NCI-H446 treated with DMSO at 0.1 percent for 48 hours (cell line): ENCODE measurements at places on chromosomes 2 and 18.

- DNase-seq = no peak
Measured at GRCh38 chr2:232310696-232311095, 67.9 kb upstream of the ALPP start.

DNA sequence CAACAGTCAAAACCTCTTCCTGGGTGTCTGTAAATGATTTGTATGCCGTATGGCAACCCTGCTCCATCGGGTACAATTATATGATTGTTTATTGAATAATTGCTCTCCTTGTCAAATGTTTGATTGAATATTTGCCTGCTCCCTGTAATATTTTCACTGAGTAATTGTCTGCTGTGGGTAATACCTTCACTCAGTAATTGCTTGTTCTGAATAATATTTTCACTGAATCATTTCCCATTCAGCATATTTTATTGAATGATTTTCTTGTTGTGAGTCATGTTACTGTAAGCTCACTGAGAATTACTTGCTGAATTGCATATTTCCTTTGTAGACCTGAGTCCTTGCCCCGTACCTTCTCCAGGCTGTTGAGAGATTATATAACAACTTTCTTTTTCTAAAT, 535.2 kb downstream of the METTL4 start:
- no peak for DNase-seq

DNA sequence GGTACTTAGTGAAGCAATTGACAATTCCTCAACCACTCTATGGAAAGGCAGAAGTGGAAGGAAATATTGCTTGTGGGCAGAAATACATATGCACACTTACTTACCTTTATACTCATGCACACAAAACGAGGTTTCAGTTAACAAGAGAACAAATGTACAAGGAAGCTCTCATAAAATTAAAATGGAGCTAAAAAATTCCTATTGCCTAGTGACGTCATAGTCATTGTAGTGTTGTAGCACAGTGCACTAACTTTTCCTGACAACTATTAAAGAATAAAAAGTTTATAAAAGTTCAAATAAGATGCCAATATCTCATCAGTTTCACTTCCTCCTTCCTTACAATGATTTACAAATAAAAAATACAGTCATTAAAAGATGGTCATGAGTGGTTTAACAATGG, 1161.9 kb upstream of the NRXN1 start:
- no peak for DNase-seq

DNA sequence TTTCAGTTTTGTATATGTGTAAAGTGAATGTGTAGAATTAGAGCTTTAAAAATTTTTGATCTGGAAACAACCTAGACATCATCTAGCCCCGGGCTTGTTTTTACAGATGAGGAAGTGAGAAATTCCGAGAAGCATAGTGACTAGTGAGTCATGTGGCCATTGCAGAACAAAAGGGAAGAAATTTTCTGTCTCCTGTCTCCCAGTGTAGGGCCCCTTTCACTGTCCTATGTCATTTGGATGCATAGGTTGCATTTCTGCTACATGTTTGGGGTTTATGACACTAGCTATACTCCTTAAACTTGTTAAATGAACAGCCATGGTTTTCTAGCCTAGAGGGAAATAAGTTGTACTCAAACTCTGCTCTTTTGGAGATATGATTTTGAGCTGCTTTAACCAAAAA, 84.6 kb downstream of the PLCL1 start:
- no peak for DNase-seq

- no peak for DNase-seq
Measured at GRCh38 chr2:23694058-23695045, 232.6 kb downstream of the ATAD2B start.

- DNase-seq = no peak
Measured at GRCh38 chr18:32040936-32041335, 22.3 kb downstream of the RNF125 start.

DNA sequence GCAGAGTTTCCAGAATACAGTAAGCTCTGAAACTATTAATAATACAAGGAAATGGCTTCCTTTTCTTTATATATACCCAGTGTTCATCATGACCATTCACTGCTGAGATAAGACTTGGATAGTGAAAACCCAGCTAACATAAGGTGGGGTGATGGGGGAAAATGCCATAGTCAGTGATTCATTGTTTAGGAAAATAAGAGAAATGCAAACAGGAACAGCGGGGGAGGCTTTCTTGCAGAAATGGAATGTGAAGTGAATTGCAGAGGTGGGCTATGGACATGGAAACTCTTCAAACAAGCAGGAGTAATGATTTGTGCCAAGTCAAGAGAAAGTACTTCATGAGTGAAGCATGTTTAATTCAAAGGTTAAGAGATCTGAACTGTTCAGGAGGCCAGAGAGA, 519.4 kb downstream of the TDRD15 start:
- no peak for DNase-seq

DNA sequence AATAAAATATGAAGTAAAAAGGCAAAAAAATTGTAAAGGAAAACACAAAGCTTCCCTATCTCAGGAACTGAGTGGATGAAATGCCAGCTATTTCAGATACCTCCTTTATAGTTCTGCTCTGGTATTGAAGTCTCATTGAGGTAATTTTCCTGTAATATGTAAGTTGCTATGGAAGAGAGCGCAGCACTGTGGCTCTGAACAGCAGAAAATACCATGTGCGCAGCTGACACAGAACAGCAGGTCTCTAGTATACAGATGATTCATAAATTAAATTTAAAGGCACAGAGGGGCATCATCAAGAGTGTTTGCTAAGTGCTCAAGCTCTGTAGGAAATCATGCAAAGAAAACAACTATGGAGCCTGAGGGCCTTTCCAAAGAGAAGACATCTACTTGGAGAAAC, 315.3 kb upstream of the CDH7 start:
- DNase-seq = peak; percentile 51

DNA sequence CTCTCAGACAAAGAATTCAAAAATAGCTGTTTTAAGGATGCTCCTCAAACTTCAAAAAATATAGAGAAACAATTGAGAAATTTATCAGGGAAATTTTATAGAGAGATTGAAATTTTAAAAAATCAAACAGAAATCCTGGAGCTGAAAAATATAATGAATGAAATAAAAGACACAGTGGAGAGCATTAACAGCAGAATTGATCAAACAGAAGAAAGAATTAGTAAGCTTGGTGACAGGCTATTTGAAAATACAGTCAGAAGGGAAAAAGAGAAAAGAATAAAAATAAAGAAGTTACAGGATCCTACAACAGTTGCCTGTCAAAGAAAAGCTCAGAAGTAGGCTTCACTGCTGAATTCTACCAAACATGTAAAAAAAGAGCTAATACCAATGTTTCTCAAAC, 293.8 kb upstream of the VWC2L start:
- DNase-seq = no peak

DNA sequence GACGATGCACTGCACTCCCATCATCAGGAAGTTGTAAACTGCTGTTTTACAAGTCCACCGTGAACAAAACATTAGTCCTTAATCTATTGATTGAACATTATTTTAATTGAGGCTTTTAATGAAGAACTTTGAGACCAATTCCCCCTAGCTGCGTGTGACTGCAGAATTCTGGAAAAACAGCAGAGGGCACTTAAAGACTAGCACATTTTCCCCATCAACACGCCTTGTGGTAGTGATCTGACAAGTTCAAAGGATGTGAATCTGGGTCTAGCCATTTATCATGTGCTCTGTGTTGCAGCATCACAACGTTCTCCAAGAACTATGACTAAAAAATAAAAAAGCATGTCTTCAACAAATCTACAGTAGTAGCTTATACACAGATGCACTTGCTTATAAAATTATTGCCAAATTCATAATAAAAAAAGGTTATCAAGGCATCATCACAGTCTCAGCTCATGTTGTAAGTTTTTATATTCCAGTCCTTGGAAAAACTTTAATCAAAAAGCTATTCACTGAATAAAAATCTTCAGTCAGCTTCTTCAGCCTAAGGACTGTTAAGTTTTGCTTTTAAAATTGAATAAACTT, 35.8 kb downstream of the SKOR2 start:
- no peak for DNase-seq

DNA sequence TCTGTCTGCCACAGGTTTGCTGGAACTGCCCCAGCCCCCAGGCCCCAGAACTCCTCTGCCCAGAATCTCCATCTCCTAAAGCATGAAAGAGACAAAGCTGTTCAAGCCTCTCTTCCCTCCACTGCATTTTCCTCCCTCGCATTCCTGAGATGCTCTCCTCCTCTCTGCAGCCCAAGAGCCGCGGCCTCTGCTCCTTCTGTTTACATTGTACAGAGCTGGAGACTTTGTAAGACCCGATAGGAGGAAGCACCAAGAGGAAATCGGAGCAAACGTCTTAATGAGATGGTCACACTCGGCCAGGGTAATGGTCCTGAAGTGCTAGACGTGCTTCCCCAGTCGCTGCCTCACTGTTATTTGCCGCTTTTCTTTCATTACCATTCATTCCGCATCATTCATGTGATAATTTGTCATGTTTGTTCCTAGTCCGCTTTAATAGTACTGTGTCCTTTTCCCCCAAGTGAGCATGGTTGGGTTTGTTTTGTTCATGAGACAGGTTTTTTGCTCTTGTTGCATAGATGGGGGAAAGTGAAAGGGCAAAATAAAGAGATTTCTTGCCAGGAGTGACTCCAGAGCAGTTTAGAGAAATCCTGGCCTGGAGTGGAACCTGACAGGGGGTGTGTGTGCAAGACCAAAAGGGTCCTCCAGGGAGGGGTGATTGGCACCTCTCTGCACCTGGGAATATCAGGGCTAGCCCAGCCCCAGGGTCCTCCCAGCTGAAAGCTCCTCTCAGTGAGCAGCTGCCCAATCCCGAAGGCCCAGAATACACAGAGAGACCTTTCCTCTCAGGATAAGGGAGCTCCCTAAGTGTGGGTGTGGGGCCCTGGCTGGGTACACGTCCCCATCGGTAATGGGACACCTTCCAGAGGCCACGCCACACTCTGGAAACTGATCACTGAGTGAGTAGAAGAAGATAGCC, 44.9 kb upstream of the ID2 start:
- DNase-seq = no peak

GRCh38 chr18:13211534-13211933, 7.0 kb upstream of the LDLRAD4 start:
- DNase-seq = no peak

GRCh38 chr2:187541086-187542085, 12.8 kb downstream of the TFPI start:
- no peak for DNase-seq

DNA sequence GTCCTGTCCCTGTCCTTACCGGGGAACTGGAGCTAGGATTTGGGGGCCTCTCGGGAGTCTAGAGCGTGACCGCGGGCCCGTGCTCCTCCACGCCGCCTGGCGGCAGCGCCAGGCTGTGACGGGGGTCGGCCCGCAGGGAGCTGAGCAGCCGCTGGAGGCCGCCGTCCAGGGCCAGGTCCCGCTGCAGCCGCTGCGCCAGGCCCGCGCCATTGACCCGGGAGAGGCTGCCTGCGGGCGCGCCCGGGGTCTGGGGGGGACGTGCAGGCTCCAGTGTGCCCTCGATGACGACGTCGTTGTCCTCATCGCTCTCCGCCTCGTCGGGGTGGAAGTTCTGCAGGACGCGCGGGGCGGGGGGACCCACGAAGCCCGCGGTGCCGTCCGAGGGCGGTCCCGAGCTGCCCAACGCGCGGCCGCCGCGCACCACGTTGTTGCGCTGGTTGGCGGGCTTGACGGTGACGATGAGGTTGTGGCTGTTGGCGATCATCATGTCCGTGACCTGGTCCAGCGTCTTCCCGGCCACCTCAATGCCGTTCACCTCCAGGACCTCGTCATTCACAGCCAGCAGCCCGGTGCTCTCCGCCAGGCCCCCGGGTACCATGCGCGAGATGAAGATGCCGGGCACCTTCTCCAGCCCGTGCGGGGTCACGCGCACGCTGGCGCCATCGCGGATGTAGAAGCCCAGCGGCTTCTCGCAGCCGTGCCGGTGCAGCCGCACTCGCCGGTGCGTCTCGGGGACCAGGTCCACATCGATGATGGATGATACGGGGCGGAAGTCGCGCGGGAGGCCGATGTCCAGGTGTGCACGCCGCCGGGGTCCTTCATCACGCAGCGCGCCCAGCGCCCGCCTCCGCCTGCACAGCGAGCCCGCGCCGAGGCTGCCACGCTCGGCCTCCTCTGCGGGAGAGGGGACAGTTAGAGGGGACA, 50.9 kb downstream of the ADNP2 start:
- no peak for DNase-seq

- no peak for DNase-seq
Measured at GRCh38 chr2:179751163-179751809, 110.1 kb downstream of the ZNF385B start.

DNA sequence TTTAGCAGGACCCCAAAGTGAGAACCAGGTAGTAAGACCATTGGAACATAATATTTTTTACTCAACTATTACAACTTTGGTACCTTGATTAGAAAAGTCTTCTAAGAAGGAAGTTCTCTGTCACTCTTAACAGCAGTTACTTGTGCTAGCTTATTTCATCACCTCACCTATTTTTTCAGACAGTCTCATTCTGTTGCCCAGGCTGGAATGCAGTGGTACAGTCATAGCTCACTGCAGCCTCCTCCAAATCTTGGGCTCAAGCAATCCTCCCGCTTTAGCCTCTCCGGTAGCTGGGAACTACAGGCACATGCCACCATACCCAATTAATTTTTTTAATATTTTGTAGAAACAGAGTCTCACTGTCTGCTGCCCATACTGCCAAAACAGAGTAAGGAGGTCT, 18.0 kb downstream of the ARPC2 start:
- DNase-seq = no peak

- DNase-seq = no peak
Measured at GRCh38 chr2:19029655-19030054, 328.8 kb downstream of the OSR1 start.

- no peak for DNase-seq
Measured at GRCh38 chr2:239506101-239506857, 105.5 kb upstream of the HDAC4 start.

- no peak for DNase-seq
Measured at GRCh38 chr2:3113122-3113521, 264.5 kb downstream of the EIPR1 start.

DNA sequence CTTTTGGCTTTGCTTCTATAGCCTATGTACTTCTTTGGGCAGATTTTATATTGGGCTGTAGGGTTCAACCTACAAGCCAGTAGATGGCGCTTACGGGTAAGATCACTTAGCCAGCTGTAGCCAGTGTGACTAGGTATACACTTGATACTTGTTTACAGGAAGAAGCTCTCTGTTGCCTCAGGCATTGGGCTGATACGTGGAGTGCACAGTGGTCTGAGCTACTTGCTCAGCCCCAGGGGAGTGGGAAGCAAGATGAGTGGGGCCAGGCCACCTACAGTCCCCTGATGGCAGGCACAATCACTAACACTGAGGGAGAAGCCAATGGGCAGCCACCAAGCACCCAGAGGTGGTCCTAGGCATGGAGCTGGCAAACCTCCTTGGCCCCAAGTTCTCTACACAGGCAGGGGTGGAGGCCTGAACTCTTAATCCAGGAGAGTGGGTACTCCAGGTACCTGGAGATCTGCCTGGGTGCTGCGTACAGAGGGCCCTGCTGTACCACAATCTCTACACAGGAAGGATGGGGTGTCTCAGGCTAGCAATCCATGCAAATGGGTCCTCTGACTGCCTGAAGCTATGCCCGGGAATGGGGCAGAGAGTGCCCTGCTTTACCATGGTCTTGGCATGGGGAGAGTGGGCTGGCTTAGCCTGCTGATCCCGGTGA, 122.2 kb downstream of the NCOA1 start:
- no peak for DNase-seq

GRCh38 chr2:43925431-43925830, 70.4 kb downstream of the LRPPRC start:
- no peak for DNase-seq

- no peak for DNase-seq
Measured at GRCh38 chr2:173149491-173149890, 73.8 kb downstream of the MAP3K20 start.

- DNase-seq = no peak
Measured at GRCh38 chr2:10395893-10396292, 52.2 kb downstream of the ODC1 start.

GRCh38 chr2:108835040-108835439, 48.5 kb downstream of the CCDC138 start:
- no peak for DNase-seq

GRCh38 chr2:133788386-133788785, 220.1 kb upstream of the NCKAP5 start:
- DNase-seq = no peak
